Bone marrow (tissue), 2 donors: ENCODE measurements at places on chromosomes 12 and 14.

DNA sequence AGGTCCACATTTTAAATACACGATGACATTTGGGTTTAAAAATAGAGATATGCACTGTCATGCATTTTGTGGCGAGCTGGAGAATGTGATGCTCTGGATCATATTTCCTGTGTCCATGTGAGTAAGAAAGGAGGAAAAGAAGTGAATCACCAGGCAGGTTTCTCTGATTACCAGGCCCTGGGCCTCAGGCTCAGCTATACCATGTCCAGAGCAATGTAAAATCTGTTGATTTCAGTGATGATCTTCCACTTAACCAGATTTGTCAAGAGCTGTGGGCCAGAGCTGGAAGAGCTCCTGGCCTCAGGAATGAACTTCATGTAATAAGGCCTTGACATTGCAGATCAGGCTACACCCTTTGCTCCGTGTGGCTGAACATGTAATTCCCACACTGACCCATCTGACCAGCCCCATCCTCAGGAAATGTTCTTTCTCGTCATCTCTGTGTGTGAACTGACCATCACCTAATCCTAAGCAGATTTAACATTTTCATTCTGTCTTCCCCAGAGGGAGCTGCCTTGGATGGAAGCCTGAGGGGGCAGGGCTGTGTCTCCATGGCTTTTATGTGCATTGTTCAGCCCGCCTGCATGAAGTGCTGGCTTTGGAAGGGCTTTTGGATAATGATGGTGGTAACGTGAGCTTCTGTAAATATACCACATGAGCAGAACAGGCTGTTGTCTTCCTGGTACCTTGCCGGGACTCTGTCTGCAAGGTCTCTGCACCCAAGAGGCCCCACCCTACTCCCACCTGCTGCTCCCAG lies 54.5 kb downstream of the CRACR2A start:
- DNase-seq: no peak

DNA sequence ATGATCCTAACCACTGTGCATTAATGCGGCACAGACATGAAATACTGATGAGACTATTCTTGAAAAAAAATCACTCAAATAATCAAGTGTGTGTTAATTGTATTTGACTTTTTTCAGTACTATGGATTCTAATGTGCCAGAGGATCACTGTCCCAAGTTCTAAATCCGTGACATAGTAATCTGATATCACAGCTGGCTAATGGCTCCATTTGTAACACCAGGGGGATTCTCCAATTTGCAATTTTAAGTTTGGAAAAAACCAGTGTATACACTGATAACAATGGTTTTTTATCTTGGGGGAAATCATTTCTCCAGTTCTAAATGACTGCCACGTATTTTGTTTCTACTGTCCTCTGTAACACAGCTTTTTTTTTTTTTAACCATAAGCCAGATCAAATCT lies 33.0 kb downstream of the MPHOSPH9 start:
- no peak for DNase-seq

- no peak for DNase-seq
Measured at GRCh38 chr12:26514364-26514763, 318.6 kb downstream of the ITPR2 start.

GRCh38 chr12:102965281-102966155 lies 8.0 kb downstream of the ASCL1 start:
- DNase-seq: no peak

- no peak for DNase-seq
Measured at GRCh38 chr12:58009405-58010195, 68.2 kb downstream of the ATP23 start.

DNA sequence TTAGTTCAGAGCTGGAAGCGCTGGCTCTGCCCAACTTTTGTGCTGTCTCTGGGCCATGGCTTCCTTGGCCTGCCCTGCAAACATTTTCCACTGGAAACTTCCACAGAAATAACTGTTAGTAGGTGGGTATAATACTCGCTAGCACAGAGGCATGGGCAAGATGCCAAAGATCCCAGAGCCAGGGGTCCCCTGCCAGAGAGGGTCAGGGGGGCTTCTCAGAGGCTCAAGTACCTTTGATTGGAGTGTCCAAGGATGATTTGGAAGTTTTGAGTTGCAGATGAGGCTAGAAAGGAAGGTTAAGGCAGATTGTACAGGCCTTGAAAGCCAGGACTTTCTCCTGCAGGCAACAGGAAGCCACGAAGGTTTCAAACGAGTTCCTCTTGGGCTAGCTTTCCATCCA lies 187.6 kb downstream of the DICER1 start:
- no peak for DNase-seq

GRCh38 chr14:100538351-100539002 lies 48.7 kb downstream of the BEGAIN start:
- no peak for DNase-seq

- DNase-seq: peak; percentile 15
Measured at GRCh38 chr12:95918194-95918993, 24.0 kb downstream of the CCDC38 start.

GRCh38 chr12:69851976-69852375 lies 26.9 kb downstream of the MYRFL start:
- DNase-seq: no peak

DNA sequence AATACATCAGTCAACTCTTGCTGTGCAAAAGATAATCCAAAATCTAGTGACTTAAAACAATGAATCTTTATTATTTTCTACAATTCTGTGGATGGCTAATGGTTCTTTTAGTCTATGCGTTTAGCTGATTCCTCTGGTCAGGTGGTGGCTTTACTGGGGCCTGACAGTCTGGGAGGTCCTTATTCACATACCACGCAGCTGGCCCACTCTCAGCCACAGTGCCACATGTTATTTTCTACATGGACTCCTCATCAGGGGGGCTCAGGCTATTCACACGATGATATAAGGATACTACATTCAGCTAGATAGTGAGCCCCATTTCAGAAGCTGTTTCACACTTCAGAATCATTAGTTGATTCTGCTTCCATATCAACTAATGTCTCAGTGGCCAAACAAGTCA lies 287.5 kb upstream of the MGAT4C start:
- no peak for DNase-seq

DNA sequence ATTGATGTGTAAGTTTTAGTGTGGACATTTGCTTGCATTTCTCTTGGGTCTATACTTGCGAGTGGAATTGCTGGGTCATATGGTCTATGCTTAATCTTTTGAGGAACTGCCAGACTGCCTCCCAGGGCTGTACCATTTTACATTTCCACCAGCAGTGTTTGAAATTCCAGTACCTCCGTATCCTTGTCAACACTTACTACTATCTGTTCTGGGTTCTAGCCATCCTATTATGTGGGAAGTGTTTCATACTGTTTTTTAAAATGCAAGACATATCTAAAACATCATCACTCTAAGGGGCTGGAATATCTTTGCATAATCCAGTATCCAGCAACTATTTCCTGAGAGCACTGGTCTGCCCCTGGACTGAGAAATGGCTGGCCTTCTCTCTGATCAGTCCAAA lies 80.2 kb upstream of the RIN3 start:
- DNase-seq: no peak

GRCh38 chr14:83485591-83485990 lies 1951.9 kb upstream of the SEL1L start:
- no peak for DNase-seq

- DNase-seq: no peak
Measured at GRCh38 chr14:104651876-104652260, 37.5 kb upstream of the INF2 start.

- no peak for DNase-seq
Measured at GRCh38 chr14:77158175-77158881, 16.7 kb upstream of the ZDHHC22 start.

GRCh38 chr12:122499991-122500684 lies 594 bp downstream of the ZCCHC8 start:
- DNase-seq: no peak

GRCh38 chr14:99035712-99036610 lies 236.0 kb downstream of the BCL11B start:
- DNase-seq: no peak

GRCh38 chr12:62256408-62257096 lies 3.7 kb upstream of the USP15 start:
- no peak for DNase-seq

DNA sequence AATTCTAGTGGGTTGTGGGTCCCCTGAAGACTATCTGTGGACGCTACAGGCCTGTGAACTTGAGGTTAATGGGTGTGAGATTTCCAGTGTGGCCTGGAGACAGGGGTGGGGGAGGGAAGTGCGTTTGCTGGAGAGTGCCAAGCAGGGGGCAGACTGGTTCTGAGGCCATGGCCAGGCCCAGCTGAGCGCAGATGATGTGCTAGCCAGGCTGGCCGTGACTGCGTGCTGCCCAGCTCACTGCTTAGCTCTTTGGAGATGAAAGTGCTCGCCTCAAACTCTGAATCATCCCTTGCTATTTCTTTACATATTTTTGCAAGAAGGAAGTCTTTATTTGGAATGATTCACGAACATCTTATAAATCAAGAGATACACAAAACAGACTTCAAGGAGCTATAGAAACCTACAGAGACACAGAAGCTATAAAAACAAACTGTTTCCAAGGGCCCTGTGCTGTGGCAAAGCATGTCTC lies 75.2 kb upstream of the PLEKHG3 start:
- no peak for DNase-seq

DNA sequence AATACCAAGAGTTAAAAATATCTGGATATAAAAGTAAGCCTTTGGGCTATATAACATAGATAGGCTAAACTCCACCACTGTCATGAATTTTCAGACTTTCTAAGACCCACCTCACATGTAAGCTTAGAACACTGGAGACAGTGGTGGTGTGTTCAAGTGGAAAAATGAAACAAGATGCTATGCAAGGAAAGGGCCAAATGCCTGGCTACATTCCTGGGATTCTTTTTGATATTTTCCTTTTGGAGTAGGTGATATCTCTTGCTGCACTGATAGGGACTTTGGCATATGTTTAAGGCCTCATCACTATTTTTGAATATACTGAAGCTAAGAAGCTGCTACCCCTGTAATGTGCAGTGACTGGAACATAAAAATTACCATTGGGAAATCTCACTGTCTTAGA lies 341.3 kb downstream of the SLC16A7 start:
- no peak for DNase-seq

DNA sequence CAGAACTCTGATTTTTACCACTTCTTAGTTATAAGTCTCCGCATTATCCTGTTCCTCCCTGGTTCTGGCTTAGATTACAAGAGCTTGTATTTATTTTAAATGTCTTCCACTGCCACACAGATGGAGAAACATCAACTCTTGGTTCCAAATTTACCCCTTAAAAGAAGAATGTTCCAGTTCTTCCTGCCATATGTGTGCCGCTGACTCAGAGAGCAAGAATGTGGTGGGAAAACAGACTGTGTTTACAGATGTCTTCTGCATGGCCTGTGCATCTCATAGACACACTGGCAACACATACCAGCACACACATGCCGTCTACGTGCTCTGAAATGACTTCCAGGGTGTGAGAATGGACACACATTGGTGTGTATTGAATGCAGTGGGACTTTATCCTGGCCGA lies 383.0 kb downstream of the LRIG3 start:
- no peak for DNase-seq

- no peak for DNase-seq
Measured at GRCh38 chr12:81085832-81086231, 8.0 kb downstream of the ACSS3 start.

GRCh38 chr14:53278602-53279506 lies 125.7 kb upstream of the DDHD1 start:
- no peak for DNase-seq

DNA sequence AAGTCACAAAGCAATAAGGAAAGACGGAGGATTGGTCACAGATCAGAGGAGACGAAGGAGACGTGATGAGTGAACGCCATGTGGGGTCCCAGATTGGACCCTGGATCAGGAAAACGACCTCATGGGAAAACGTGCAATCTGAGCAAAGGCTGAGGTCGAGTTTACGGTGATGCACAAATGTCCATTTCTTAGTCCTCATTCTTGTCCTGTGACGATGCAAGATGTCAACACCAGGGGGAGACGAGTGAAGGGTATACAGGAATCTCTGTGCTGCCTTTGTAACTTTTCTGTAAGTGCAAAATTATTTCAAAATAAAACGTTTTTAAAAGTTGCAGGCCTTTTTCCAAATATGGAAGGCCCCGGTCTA lies 329.8 kb downstream of the MED13L start:
- DNase-seq: no peak

GRCh38 chr14:54722791-54723432 lies 156.0 kb downstream of the SAMD4A start:
- DNase-seq: no peak

DNA sequence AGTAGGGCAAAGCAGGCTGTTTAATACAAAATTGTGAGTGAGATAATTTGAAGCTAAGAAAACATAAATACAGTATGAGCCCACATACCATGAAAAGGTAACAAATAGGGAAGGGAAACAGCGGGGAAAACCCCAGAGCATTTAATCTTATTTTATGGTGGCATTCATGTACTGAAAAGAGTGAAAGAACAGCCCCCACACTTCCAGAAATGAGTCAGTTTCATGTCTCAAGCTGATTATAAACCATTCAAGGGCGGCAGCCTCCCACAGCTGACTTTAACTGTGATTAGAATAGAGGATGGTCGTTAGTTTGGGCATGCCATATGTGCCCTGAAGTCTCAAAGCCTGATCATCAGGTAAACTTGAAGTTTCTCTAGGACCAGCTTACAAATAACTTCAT lies 64.5 kb downstream of the FOXG1 start:
- DNase-seq: no peak

DNA sequence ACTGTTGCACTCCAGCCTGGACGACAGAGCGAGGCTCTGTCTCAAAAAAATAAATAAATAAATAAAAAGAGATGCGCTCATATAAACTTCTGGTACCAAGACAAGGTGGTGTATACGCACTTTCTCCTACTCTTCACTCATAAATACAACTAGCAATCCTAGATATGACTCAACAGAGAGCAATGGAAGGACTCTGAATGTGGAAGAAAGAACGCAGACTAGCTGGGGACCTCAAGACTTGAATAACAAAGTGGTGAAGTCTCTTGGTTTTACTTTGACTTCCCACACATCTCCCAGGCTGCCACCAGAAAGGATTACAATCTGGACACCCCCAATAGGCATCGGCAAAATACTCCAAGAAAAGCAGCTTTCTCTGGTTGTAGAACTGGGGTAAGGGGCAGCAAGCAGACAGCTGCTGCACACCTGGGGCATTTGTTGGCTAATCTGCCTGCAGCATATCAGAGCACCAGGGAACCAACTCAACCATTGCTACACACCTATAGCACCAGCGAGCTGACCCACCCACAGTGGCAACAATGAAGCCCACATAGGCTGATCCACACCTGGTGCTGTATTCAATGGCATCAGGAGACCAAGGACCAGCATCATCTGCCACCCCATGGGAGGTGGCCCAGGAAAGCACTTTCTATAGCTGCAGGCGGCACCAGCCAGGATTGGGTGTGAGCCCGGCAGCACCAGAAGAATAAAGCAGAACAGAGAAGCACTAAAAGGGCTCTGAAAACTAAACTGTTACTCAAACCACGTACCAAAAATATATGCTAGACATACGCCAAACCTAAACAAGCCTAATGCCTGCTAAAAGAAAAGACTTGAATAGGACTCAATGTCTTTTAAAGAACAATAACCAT lies 1231.7 kb upstream of the TMEM132C start:
- DNase-seq: no peak

- DNase-seq: no peak
Measured at GRCh38 chr12:111248236-111249017, 120.5 kb downstream of the PHETA1 start.

GRCh38 chr12:127145929-127146789 lies 1120.8 kb upstream of the TMEM132C start:
- DNase-seq: no peak
